ENCODE measurements at places on chromosomes 12 and 14.

GRCh38 chr14:70616646-70617045 lies 16.2 kb upstream of the MED6 start:
- no peak for DNase-seq

GRCh38 chr12:6262211-6262610 lies 48.3 kb upstream of the PLEKHG6 start:
- DNase-seq: no peak

DNA sequence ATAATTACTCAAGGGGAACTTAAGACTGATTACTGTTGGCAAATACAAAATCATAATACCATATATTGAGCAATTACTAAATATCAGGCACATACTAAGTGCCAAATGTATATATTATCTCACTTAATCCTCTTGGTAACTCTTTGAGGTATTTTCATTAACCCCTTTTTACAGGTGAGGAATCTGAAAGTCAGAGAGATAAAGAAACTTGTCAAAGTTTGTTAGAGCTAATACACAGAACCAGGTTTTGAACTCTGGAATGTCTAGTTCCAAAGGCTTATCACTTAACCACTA lies 80.3 kb downstream of the LLPH start:
- DNase-seq: no peak

- no peak for DNase-seq
These were observed 299.3 kb upstream of the STXBP6 start for GRCh38 chr14:25349269-25349668.

GRCh38 chr14:34522496-34522895 lies 17.0 kb downstream of the EAPP start:
- DNase-seq: no peak

DNA sequence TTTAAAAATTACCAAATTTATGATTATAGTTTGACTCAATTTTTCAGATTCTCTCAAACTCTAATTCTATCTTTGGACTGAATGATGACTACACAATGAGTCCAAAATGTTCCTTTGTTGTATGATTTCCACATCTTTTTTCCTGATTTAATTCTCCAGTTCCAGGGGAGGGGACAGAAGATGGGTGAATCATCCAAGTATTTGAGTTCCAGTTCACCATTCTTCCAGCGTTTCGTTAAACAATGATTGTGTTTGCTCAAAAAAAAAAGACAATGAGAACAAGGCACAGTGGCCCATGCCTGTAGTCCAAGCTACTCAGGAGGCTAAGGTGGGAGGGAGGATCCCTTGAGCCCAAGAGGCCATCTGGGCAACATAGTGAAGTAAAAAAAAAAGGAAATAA lies 23.8 kb downstream of the BAZ1A start:
- DNase-seq: no peak

DNA sequence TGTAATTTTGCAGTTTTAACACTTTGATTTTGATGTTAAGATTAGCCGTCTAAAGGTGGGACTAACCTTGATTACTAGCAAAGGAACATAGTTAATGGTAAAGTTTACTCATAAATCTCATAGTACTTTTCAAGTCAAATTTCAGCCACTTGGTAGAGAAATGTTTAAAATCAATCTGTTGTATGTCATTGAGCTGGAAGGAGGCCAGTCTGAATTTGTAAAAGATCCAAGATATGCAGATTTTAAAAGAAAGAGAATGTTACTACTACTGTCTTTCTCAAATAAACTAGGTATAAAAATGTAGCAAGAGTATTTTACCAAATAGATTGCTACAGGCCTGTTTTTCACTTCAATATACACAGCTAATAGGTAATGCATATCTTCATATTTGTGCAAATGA lies 600.8 kb upstream of the SEL1L start:
- DNase-seq: no peak

DNA sequence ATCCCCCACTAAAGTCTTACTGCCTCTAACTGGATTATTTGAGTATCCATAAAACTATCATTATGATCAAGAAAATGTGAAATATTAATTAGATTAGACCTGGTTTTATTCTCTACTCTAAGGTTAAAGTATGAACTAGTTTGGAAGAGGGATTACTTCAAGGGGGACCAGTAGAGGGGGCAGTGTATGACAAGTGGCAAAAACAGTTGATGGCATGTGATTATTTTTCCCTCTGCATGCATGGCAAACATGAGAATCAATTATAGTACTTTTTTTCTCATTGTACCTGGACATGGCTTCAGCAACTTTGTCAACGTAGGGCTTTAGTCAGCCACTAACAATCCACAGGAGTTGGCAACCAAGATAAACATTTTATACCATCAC lies 145.0 kb upstream of the SLC38A2 start:
- no peak for DNase-seq

DNA sequence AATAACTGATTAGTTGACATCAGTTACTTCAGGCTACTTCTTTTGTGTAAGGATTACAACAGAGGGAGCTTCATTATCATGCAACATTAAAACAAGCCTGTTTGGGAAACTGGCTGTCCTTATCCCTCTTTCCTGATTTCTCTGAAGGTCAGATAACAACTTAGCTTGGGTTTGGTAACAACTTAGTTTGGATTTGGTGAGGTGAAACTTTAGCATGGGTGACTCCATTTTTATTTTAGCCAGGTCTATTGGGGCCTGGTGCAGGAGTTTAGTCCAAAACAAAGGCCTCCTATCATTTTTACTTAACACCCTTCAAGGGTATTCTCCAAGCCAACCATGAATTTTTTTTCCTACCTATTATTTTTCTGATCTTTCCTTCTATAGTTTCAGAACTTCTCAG lies 1.1 kb upstream of the ZFYVE1 start:
- DNase-seq: no peak

- no peak for DNase-seq
These were observed 1.5 kb downstream of the SYNE2 start for GRCh38 chr14:63854330-63854729.

DNA sequence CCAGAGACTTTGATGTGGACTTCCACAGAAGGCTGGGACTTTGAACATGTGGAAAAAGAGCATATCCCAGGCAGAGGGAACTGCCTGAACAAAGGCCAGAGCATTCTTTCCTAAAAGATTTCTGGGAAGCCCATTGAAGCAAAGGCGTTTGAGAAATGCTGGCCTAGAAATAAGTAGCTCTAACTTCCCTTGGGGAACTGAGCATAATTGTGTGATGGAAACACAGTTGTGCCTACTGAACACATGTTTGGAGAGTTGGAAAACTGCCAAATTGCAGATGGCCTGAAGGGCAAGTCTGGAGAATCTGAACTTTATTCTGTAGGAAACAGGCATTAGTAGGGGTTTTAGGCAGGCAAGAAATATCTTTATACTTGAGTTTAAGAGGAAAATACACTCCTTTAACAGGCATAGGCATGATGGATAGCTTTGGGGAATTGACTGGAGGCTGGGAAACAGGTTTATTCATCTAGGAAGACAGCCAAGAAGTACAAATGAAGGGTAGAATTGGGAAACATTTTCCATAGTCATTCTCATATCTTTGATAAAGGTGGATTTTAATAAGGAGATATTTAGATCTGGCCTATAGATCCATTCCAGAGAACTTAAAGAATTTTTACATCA lies 134.1 kb downstream of the TPH2 start:
- no peak for DNase-seq

GRCh38 chr12:4286771-4287317 lies 13.3 kb downstream of the CCND2 start:
- no peak for DNase-seq

DNA sequence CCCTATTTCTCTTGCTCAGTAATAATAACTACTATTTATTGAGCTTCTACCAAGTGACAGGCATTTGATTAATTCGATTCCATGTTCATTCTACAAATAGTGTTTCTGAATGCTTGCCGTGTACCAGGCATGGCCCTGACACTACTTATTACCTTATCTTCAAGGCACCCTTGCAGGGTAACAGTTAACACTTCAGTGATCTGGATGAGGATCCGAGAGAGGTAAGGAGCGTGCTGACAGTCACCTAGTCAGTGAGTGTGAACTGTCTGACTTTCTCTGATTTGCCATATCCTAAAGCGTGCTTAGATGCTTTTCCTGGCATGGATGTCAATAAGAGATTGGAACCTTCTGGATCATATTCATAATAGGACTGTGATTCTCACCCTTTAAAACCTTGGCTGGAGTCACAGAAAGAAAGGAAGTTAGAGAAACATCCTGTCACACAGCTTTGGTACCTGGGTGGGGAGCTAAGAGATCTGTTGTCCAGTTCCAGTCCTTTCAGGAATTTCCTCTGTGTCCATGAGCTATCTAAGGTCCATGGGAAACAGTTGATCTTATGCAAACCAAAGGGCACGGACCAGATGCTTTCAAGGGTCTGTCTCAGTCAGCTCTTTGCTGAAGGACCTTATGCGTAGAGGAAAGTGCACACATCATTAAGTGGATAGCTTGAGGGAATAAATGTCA lies 54.8 kb downstream of the PPFIBP1 start:
- no peak for DNase-seq

GRCh38 chr12:68264857-68265256 lies 11.5 kb upstream of the IL22 start:
- no peak for DNase-seq

DNA sequence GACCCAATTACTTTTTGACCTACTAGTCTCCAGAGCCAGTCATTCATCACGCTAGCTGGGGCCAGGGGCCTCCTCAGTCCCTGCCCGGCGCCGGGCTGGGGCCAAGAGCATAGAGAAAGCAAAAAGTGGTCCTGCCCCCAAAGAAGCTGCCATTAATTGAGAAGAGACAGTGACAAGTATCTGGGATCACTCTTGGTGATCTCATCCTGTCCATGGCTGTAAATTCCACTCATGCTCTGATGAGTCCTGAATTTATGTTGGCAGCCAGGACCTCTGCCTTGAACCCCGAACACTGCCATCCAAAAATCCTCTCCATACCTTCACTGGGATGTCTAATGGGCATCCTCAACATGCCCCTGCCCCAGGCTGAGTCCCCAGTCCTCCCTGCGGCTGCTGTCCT lies 34.4 kb upstream of the DLK1 start:
- DNase-seq: no peak

DNA sequence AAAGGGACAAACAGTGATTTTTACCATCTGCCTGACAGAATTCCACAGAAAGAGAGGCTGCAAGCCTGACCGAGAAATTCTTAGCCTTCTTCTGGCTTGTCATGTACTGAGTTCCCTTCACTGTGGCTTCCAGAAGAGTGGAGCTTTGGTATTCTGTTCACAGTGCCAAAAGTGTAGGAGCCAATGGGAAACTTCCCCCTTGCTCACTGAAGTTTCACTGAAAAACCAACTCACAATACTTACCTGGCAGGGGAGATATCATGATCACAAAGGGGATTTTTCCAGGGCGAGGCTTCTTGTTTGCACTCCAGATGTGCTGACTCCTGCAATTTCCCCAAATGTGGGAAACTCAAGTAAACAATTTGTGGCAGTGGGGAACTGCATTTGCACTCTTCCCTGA lies 31.7 kb upstream of the MMP19 start:
- no peak for DNase-seq

GRCh38 chr12:54601841-54602240 lies 13.4 kb upstream of the PPP1R1A start:
- no peak for DNase-seq

- no peak for DNase-seq
These were observed 45.8 kb upstream of the MYL2 start for GRCh38 chr12:110966081-110966760.
